ENCODE measurements at places on chromosomes 1 and 21. TPM values are rescaled to one million over a fixed set of nuclear protein-coding genes. Genes with fewer than 3 reads are reported as not detected.

GART gene
- 240 TPM for total RNA-seq

DNA sequence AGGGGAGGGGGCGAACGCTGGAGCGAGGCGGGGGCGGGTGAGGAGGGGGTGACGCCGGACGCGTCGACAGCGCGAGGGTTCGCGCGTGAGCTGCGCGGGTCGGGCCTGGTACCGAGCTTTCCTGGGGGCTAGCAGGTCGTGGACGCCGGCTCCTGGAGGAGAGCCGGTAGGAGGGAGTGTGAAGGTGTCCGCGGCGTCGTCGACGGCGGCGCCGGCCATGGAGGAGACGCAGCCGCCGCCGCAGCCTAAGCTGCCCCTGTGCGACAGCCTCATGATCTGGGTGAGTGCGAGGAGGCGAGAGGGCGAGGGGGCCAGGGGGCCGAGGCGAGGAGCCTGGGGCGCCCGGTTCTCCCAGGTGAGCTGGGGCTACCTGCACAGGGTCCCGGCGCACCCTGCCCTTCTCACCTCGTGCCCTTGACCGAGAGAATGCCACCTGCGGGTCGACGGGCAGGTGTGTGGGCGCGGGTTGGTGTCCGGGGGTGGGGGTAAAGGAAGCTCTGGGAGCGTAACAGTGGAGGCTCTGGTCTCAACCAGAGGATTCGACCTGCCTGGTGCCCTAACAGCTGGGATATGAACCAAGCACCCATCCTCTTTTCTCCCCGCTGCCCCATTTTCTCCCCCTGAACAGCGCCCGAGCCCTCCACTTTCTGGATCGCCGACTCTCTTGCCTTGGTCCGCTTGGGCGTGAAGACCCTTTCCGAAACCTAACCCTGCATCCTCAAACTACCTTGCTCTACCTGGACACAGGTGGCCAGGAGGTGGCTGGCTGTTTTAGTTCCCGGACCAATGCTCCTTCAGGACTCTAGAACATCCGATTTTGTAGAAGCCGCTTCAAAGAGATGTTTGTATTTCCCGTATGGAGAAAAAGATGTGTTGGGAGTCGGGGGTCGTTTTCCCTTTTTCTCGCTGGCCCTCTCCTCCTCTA, at the start of gene HOOK1:
HOOK1 (plus strand) TSS at position 49 of the 925 bp plus-strand sequence; CDS start at position 218, 169 bp downstream.
- DNase-seq, result no peak

GRCh38 chr1:155691992-155692528, 3.2 kb downstream of the DAP3 start:
- DNase-seq, result no peak

ALPL gene
- total RNA-seq, result not detected

VWA5B1 gene
- total RNA-seq, result not detected

HAPLN2 gene
- total RNA-seq, result not detected

FNDC5 gene
- total RNA-seq, result not detected

GRCh38 chr1:30129421-30130055, 593.8 kb downstream of the MATN1 start:
- no peak for DNase-seq

DNA sequence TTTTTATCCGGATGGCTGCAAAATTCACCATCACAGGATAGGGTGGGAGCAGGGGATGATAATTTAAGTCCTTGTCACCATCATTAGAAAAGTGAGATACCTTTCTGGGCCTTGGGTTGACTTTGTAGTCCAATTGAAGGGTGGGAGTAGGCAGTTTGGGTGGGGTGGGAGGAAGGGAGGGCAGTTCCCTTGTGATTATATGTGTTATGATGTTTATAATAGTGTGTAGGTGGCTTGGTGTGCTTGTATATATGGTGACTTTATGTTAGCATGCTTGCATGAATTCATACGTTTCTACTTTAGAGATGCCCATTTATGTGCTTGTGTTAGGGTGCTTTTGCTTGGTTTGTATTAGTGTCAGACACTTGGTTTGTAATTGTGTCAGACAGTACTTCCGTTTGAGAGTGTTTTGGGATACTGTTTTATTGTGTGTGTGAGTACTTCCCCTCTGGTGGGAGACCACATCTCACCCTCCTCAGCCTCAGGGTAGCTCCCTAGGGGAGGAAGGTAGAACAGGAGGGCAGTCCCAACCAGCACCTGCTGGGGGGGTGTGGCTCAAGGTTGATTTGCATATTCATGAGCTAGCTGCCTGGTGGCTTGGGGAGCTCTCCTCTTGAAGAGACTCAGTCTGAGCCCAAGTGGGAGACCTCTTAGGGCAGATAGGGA, 6.3 kb upstream of the POU3F1 start:
- DNase-seq, result peak; percentile 12

DNA sequence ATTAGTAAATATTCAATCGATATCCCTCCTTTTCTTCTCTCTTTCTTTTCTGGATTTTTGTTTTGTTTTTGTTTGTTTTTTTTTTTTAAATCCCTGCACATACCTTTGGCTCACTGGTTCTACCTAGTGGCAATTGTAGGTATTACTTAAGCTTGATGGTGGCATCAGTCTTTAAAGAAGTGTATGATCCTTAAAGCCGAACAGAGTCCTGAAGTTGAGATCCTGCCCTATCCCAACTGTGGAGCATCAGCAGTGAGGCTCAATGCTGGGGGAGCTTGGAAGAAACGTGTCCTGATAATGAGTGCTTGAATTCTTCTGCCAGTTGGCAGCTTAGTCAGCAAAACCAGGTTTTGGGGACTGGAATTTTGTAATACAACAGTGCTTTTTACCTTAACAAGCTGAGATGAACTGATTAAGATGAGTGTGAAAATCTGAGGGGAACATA, 60.8 kb downstream of the FASLG start:
- peak; percentile 75 for DNase-seq

DNA sequence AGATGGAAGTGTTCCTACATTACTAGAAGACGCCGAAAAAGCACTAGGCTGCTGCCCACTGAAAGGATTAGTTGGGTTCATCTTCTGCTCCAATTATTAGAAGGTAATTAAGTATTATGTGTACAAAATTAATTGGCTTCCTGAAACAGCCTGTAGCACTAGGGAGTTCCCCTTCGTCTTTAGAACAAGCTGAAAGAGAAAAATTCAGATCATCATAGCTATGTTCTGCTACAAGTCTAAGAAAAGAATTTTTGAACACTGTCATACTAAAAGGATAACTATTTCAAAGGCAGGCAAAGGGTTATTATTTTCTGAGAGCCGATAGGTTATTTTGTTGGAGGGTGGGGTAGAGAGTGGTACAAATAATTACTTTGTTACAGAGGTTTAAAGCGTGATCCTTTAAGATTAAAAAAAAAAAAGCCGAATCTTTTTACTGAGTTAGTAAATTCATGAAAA, at the start of gene MCM3AP:
MCM3AP (minus strand) TSS at position 406 of the 456 bp plus-strand sequence; CDS start at position 81, 325 bp downstream.
- no peak for DNase-seq

CPLANE2 gene
- total RNA-seq, result 8.3 TPM

RNF223 gene
- 0.37 TPM for total RNA-seq

GRCh38 chr1:115138973-115139372, 49.7 kb upstream of the TSPAN2 start:
- DNase-seq, result peak; percentile 90

DNA sequence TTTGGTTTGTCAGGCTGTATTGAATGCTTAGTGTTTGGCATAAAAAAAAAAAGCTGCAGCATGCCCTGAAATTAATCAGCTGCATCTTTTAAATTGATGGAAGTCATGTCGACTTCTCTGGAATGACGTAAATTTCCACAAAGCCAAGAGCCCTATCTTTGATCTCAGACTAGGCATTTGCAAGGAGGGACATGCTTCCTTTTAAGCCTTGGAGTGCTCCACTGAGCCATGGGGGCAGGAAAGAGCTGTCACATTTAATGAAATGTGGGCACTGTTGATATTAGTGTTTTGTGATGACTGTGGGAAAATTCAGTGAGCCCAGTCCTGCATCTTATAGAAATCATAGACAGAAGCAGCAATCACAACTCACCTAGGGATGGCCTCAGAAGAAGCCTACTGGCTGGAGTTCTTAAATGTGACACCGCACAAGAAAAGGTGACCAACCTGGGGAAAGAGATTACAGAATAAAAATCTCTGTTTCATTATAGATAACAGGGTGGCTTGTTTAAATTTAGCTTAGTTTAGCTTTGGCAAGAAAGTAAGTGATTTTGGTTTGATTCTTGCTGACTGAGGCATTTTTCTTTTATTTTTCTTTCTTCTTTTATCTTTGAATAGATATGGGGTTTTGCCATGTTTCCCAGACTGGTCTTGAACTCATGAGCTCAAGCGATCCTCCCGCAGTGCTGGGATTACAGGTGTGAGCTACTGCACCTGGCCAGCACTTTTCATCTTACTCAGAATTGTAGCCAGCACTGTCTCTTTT, 188.2 kb downstream of the HHAT start:
- no peak for DNase-seq

GRCh38 chr1:151060007-151060656, at the start of gene MLLT11:
TSS of gene MLLT11 (plus strand) at chr1:151060397. CDS start at chr1:151067225, 6,828 bp downstream.
- peak; percentile 61 for DNase-seq

GRCh38 chr1:46522184-46522968, 29.1 kb downstream of the KNCN start:
- DNase-seq, result peak; percentile 96

F13B gene
- not detected for total RNA-seq

LAX1 gene
- not detected for total RNA-seq

LCE2D gene
- not detected for total RNA-seq

RNF186 gene
- total RNA-seq, result not detected

- DNase-seq, result no peak
These were observed 5.3 kb downstream of the DMBX1 start for GRCh38 chr1:46494910-46495309.

- DNase-seq, result no peak
These were observed 39.2 kb downstream of the PRMT6 start for GRCh38 chr1:107095647-107096046.

DNA sequence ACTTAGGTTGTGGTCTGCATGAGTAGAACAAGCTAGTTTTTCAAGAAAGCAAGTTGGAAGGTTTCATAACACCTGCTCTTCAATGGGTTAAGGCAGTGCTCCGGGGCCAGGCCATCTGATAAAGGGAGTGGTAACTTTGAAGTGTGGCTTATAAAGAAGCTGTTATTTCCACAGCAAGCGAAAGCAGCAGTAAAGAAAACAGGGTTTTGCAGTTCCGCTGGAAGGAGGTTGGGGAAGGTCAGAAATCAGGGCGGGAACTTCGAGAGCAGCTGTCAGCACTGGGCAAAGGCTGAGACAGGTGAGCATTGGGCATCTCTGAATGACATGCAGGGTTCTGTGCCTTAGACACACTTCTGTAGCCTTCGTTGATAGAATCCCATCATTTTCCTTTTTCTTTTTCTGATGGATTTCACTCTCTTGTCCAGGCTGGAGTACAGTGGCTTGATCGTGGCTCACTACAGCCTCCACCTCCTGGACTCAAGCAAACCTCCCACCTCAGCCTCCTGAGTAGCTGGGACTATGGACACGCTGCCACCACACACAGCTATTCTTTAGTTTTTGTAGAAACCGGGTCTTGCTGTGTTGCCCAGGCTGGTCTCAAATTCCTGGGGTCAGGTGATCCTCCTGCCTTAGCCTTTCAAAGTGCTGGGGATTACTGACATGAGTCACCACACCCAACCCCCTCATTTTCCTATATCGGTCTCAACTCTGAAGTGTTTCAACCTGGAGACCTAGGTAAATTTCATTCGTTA, 20.5 kb downstream of the TMEM51 start:
- DNase-seq, result peak; percentile 65

SLC41A1 gene
- 49.7 TPM for total RNA-seq

- no peak for DNase-seq
These were observed 1.2 kb downstream of the SMIM1 start for GRCh38 chr1:3773572-3774275.
